ENCODE measurements at places on chromosomes 11 and 22. TPM values are rescaled to one million over a fixed set of nuclear protein-coding genes. Genes with fewer than 3 reads are reported as not detected.

GRCh38 chr11:45936511-45937054, 14.1 kb downstream of the LARGE2 start:
- DNase-seq = no peak

DNA sequence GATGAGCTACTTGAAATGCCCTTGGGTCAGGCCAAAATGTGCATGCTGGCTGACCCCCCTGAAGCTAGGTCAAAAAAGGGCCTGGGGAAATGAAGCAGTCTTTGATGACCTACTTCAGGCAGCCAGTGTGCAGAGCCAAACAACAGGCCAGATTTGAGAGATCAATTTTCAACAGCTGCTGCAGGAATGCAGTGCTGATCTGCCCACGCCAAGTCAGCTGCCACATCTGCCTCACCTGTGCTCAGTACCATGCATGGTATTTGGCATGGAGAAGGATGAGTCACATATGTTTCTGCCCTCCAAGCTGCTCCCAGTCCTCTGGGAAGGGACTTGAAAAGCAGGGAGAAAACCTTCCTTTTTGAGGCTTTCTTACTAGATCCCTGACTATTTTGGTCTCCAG, 35.8 kb downstream of the MTNR1B start:
- peak; percentile 50 for DNase-seq

Gene RAPSN
- total RNA-seq = 0.29 TPM

Gene KAT5
- total RNA-seq = 37.4 TPM

Gene ZBTB44
- 47.1 TPM for total RNA-seq

- peak; percentile 99 for DNase-seq
Observed at GRCh38 chr11:71453037-71453917, at the start of gene NADSYN1. Gene NADSYN1 (plus strand): TSS chr11:71453203. CDS start chr11:71453297, 94 bp downstream.

DNA sequence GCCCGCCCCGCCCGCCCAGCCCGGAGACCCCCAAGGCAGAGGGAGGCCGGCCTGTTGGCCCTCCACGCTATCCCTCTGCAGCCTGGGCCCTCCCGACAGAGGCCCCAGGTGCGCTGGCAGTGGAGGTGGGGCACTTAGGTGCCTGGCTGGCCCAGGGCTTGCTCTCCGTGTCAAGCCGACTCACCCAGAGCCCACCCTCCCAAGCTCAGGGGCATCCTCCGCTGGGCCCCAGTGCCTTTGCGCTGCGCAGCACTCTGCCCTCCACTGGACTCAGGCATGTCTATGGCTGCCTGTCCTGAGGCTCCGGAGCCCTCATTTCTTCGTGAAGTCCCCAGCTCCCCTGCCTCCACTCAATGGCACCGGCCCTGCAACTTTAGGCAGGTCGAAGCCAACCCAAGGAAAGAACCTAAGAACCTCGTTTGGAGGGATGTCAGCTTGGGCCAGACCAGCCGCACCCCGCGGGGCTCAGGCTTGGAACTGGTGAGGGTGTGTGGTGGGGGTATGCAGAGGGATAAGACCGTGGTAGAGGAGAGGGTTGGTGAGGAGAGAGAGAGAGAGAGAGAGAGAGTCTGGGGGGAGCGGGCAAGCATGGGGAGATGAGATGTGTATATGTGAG, 6.1 kb downstream of the SMIM45 start:
- DNase-seq = peak; percentile 44

Gene KRTAP5-7
- total RNA-seq = 0.59 TPM

Gene TNNT3
- not detected for total RNA-seq

- DNase-seq = peak; percentile 80
Observed at GRCh38 chr11:12893787-12894672, 115.1 kb upstream of the RASSF10 start.

DNA sequence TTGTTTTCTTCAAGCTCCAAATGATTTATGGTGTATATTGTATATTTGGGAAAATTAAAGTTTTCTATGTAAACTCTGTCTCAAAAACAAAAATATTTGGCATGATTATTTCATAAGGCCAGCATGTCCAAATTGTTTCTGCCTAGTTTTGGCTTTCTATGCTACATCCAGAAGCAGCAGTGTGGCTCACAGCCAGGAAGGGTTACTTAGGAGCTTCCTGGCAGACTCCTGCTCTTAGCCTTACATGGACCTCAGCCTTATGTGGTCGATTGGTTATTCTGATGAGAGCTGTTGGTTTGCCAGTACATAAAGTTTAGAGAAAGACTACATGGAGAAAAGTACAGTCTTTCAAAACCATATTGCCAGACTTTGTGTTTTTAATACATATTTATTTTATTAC, 297.7 kb upstream of the FAT3 start:
- DNase-seq = no peak

- peak; percentile 99 for DNase-seq
Observed at GRCh38 chr22:46006379-46007002, 29.5 kb upstream of the WNT7B start.

DNA sequence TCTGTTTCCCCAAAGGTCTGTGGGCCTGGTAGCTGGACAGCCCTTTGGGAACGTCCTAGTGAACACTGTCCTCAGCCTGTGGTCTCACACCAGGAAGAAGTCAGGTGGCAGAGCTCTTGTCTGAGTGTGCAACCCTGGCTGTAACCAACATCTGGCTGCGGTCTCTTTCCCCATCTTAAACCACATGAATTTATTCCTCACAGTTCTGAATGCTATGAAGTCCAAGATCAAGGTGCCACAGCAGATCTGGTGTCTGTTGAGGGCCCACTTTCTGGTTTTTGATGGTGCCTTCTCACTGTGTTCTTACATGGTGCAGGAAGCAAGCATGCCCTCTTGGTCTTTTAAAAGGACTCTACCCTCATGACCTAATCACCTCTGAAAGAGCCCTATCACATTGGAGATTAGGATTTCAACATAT, 2.7 kb downstream of the UPB1 start:
- no peak for DNase-seq

DNA sequence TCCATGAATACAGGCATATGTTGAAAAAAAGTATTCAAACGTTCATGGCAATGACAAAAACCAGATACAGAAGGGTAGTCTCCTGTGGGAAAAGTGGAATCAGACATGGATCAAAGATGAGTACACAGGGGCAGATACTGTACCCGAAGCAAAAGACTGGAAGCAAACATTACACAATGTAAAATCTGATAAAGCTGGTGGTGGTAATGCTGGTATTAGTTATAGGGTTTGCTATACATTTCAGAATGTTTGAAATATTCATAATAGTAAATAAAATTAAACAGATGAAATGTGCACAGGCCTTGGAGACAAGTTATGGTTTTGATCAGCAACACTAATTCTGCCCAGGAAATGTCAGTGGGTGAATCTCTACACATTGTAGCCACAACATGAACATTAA, 607.6 kb downstream of the SOX6 start:
- DNase-seq = no peak

DNA sequence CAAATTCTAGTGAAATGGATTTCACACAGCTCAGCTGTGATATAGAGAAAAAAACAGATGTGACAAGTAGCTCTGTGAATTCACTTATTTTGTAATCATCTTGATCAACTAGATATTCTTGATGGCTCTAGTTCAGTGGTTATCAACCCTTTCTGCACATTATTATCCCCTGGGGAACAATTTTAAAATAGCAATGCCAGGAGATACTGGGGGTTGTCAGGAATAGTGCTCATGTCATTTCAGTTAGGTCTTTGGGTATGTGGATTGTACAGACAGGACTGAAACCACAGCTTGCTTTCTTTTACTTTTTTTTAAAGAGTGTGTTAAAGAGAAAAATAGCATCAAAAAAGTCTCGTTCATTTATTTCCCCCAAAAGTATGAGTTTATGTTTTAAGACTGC, 269.0 kb upstream of the PDGFD start:
- DNase-seq = no peak

Gene MACROD1
- total RNA-seq = 17.7 TPM

GRCh38 chr11:8218409-8218808, 45.3 kb downstream of the LMO1 start:
- peak; percentile 77 for DNase-seq

- peak; percentile 48 for DNase-seq
Observed at GRCh38 chr11:77819921-77820564, 479 bp downstream of the RSF1 start.

- peak; percentile 93 for DNase-seq
Observed at GRCh38 chr11:78039919-78040671, 17.0 kb upstream of the KCTD14 start.

Gene OR52H1
- total RNA-seq = 0.29 TPM

DNA sequence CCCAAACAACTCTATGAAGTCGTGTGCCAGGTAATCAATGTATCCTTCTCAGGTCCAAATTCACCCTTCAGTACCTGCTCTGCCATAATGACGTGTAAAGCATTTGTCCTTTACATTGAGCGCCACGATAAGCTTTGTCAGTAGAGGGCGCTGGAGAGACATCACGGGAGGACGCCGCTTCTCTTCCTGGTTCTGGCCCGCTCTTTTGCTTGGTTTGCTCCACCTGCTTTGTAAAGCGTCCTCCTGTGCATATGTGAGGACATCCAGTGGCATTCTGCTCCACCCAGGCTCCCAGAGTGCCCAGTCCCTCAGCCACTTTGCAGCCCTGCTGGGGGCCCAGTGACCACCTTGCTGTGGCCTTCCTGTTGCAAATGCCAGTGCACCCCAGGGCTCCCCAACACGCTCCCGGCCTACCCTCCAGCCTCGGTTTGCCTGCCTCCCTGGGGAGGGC, 61.1 kb downstream of the WT1 start:
- DNase-seq = peak; percentile 54

Gene TIMM10B
- 55.4 TPM for total RNA-seq

- no peak for DNase-seq
Observed at GRCh38 chr11:116892374-116892773, 55.0 kb upstream of the APOA1 start.

- no peak for DNase-seq
Observed at GRCh38 chr11:17351172-17351509, 459 bp upstream of the NCR3LG1 start.

DNA sequence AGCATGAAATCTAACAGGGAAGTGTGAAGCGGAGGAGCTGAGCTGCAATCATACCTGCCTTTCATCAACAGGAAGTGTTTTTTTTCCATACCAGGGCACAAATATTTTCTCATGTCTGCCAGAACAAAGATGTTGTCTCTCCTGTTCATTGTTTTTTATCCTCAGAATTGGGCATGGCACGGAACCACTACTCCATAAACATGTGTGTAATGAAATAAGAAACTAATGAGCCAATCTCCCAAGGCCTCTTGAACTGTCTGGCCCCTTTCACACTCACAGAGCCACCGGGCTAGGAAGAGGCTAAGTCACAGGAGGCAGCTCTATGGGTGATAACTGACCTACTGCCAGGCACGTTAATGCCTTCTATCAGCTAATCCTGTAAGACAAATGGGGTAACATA, 124.4 kb downstream of the ETS1 start:
- DNase-seq = peak; percentile 11

- no peak for DNase-seq
Observed at GRCh38 chr11:94658386-94658785, 91.2 kb downstream of the PIWIL4 start.

Gene POU2AF2
- not detected for total RNA-seq

DNA sequence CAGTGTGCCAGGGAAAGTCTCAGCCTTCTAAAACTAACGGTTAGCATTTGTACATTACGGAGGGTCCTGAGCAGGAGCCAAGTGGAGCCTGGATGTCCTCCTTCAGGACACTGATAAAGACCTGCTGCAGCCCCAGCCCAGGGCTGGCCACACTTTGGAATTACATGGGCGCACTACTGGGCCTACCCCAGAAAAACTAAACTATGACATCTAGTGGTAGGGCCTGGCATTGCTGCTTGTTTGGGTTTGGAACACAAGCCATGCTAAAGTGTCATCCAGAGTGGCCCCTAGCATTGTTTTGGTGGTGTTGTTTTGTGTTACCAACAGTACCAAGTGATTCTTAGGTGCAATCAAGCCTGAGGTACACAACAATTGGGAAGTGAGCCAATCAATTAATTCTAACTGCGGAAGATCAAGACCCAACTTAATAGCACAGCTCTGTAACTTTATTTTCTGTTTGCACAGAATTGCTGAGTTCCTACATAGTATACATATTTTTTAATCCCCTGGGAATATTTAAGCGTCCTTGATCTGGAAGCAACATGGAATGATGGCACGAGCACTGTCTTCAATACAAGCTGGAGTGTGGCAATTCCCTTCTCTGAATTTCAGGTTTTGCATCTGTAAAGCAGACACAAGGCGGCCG, 340.7 kb downstream of the LARGE1 start:
- peak; percentile 44 for DNase-seq

GRCh38 chr11:130470832-130471706, 22.6 kb downstream of the ADAMTS15 start:
- peak; percentile 76 for DNase-seq

Gene OR6T1
- total RNA-seq = not detected

- DNase-seq = no peak
Observed at GRCh38 chr22:32333141-32333768, 24.4 kb upstream of the RFPL3 start.

Gene KRTAP5-1
- total RNA-seq = not detected

- peak; percentile 65 for DNase-seq
Observed at GRCh38 chr11:20131788-20132666, 28.2 kb downstream of the DBX1 start.

Gene P2RY6
- total RNA-seq = 0.72 TPM

Gene FOLR2
- not detected for total RNA-seq

GRCh38 chr22:38886333-38886732, 14.3 kb upstream of the CBX6 start:
- peak; percentile 38 for DNase-seq

GRCh38 chr11:64716473-64717267, 6.3 kb downstream of the NRXN2 start:
- DNase-seq = peak; percentile 85

- peak; percentile 66 for DNase-seq
Observed at GRCh38 chr22:24433001-24433827, 5.8 kb downstream of the ADORA2A start.

DNA sequence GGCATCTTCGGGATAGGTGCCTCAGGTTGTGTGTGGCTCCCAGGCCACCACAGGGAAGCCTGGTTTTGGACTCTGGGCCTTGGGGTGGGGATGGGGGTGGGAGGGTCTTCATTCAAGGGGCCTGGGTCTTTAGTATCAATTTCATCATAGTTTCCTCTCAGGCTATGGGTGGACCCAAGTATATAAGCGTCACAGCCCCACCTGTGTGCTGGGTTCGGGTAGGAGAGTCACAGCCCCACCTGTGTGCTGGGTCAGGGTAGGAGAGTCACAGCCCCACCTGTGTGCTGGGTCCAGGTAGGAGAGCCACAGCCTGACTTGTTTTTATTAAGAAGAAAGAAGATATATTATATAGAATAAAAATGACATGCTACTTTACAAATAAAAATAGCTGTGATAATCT, 422.1 kb downstream of the BRD1 start:
- no peak for DNase-seq

GRCh38 chr11:13698132-13698531, 29.7 kb downstream of the FAR1 start:
- no peak for DNase-seq

All from osteoblast (primary cell).